H9 (cell line): ENCODE measurements at places on chromosomes 11 and 22. TPM values are rescaled to one million over a fixed set of nuclear protein-coding genes. Genes with fewer than 3 reads are reported as not detected.
A peak's percentile ranks its signal among the peaks of the same experiment; 100 is the strongest.

Gene RIMBP3B
- total RNA-seq: 0.39 and 0.77 TPM in 2 replicates

Gene KCNQ1
- total RNA-seq: 2.2 and 2.3 TPM in 2 replicates

Gene BARX2
- not detected in 2 replicates for total RNA-seq

- no peak for DNase-seq
Observed at GRCh38 chr22:22657712-22658111, 13.3 kb downstream of the GGTLC2 start.

- DNase-seq: peak; percentile 66
Observed at GRCh38 chr11:65448418-65449105, 26.0 kb downstream of the NEAT1 start.

GRCh38 chr11:120827198-120827597 lies 196.7 kb upstream of the TBCEL start:
- DNase-seq: no peak

GRCh38 chr22:37007651-37008050 lies 11.6 kb downstream of the TST start:
- DNase-seq: no peak
